ENCODE measurements at places on chromosomes 5 and 9.

- no peak overlapping the region for H3K27ac ChIP-seq
- H3K4me1 ChIP-seq: peaks cover 14% of the 10 kb centered on the region
- DNase-seq: no peak
- no peaks in the 10 kb centered on the region for H3K27me3 ChIP-seq
- no peaks in the 10 kb centered on the region for H3K36me3 ChIP-seq
These were observed 360.0 kb downstream of the BNC2 start for GRCh38 chr9:16510482-16510881.

- peaks cover 11% of the 10 kb centered on the region for H3K4me1 ChIP-seq
- no peak overlapping the region for H3K4me3 ChIP-seq
- H3K27me3 ChIP-seq: no peaks in the 10 kb centered on the region
- DNase-seq: no peak
- no peak overlapping the region for H3K27ac ChIP-seq
These were observed 11.0 kb downstream of the NELFB start for GRCh38 chr9:137266162-137266527.

GRCh38 chr9:121972501-121972981, 120.6 kb downstream of the TTLL11 start:
- no peaks in the 10 kb centered on the region for H3K36me3 ChIP-seq
- H3K4me3 ChIP-seq: no peak overlapping the region
- H3K4me1 ChIP-seq: no peaks in the 10 kb centered on the region
- H3K27me3 ChIP-seq: no peaks in the 10 kb centered on the region
- H3K27ac ChIP-seq: no peak overlapping the region

DNA sequence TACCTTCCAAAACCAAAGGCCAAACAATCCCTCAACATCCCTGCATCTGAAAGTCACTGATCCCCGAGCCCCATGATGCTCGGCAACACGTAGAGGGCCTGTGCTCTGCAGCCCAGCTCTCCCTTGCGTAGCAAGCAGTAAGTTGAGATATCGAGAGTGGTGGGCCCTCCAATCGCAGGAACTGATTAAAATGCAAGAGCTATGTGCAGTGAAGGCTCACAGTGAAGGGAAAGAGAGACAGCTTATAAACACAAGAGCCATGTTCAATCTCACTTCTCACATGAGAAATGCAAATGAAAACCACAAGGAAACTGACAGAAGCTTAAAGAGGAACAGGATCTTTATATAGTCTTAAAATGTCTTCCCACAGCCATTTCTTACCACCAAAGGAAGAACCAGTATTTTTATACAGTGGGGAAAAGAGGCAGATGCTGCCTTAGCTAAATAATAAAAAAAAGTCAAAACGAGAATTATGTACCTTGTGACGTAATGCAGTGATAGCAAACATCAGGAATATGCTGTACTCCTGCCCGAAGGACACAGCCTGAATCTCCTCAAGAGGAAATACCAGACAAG, 24.6 kb downstream of the TTF1 start:
- H3K27me3 ChIP-seq: no peaks in the 10 kb centered on the region
- no peaks in the 10 kb centered on the region for H3K4me1 ChIP-seq
- DNase-seq: no peak
- H3K4me3 ChIP-seq: no peak overlapping the region

- H3K36me3 ChIP-seq: no peaks in the 10 kb centered on the region
- no peaks in the 10 kb centered on the region for H3K4me1 ChIP-seq
- H3K4me3 ChIP-seq: no peak overlapping the region
These were observed 44.3 kb upstream of the GPR151 start for GRCh38 chr5:146560205-146560812.

DNA sequence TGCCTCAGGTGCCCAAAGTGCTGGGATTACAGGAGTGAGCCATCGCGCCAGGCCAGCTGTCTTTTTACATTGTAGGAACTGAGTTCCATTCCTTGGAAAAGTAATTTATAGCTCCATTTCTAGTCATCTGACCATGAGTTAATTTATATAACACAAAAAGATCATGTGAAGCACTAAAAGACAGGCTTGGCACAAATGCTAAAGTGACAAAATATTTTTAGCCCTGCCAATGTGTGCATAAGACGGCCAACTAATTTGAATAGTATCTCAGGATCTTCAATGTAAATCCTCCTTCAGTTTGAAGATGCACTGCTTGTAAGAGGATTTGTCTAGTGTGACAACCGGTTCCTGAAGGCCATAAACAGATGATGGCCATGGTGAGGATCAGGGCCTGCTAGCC, 49.1 kb downstream of the MTMR12 start:
- no peak overlapping the region for H3K27ac ChIP-seq
- H3K27me3 ChIP-seq: no peaks in the 10 kb centered on the region
- H3K4me1 ChIP-seq: peaks cover 2% of the 10 kb centered on the region
- no peak overlapping the region for H3K4me3 ChIP-seq

- H3K4me1 ChIP-seq: peaks cover 17% of the 10 kb centered on the region
- H3K36me3 ChIP-seq: no peaks in the 10 kb centered on the region
- no peak overlapping the region for H3K27ac ChIP-seq
- H3K4me3 ChIP-seq: no peak overlapping the region
These were observed 49.2 kb upstream of the ERCC6L2 start for GRCh38 chr9:95826183-95826838.

GRCh38 chr5:76849419-76850291, at the start of gene S100Z:
TSS of gene S100Z (plus strand) at chr5:76850014. CDS start at chr5:76875360, 25,346 bp downstream.
- no peak within 1 kb of the TSS for H3K27ac ChIP-seq
- H3K36me3 ChIP-seq: no peaks in the 10 kb centered on the region
- no peaks in the 10 kb centered on the region for H3K27me3 ChIP-seq
- no peaks in the 10 kb centered on the region for H3K4me1 ChIP-seq
- no peak for DNase-seq

DNA sequence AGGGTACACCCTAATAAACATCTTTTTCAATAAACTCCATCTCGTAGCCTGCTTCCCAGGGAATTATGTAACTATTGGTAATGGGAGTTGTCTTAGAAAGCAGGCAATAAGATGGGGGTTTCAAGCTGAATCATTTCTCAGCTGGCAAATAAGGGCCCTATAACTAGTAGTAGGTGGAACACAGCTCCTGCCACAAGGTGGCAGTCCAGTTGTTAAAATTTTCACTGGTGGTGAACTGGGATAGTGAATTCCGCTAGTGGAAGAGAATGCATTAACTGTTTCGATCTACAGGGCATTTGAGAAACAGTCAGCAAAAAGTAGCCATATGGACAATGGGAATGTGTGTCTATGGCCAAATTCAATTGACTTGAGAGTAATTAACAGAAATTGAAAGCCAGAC, 27.7 kb downstream of the PCDHB15 start:
- no peaks in the 10 kb centered on the region for H3K36me3 ChIP-seq
- no peak overlapping the region for H3K4me3 ChIP-seq
- H3K27ac ChIP-seq: no peak overlapping the region
- no peaks in the 10 kb centered on the region for H3K4me1 ChIP-seq
- DNase-seq: no peak

DNA sequence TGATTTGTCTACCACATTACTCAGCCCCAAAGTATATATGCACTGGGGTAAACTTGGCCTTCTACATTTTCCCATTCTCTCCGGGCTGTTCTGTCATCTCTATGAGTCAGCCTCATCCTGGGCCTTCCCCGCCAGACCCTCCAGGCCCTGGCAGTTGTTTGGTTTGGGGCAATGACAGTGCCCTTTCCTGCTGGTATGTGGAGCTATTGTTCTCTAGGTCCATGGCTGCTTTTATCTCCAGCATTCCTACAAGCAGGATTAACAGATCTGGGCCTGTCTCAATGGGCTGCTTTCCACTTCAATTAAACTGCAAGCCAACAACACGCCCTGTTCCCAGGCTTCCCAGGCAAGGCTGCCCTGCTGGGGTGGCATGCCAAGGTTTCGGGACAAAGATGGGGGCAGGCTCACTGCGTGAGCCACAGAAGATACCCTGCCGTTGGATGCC, 136.4 kb downstream of the SLIT3 start:
- no peak for DNase-seq
- no peak overlapping the region for H3K4me3 ChIP-seq
- H3K27ac ChIP-seq: no peak overlapping the region
- H3K4me1 ChIP-seq: peaks cover 6% of the 10 kb centered on the region
- H3K36me3 ChIP-seq: no peaks in the 10 kb centered on the region

DNA sequence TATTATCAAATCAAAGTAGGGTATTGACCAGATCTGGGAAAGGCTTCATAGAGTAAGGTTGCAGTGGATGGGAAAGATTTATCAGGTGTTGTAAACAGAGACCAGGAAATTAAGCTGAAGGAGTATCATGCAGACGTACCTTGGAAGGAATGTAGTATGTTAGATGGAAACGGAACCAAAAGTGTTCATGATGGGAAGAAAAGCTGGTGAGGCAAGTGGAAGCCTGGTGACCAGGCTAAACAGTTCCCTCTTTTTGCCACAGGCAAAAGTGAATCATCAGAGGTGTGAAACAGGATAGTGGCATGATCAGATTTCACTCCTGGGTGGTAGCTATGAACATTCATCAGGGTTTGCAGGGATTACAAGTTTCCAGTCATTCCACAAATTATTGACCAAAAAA, 780.1 kb upstream of the DMAC1 start:
- no peak overlapping the region for H3K4me3 ChIP-seq
- H3K27ac ChIP-seq: no peak overlapping the region
- no peaks in the 10 kb centered on the region for H3K36me3 ChIP-seq
- H3K4me1 ChIP-seq: no peaks in the 10 kb centered on the region

- H3K27me3 ChIP-seq: no peaks in the 10 kb centered on the region
- no peak overlapping the region for H3K27ac ChIP-seq
- DNase-seq: no peak
- H3K4me1 ChIP-seq: no peaks in the 10 kb centered on the region
- H3K36me3 ChIP-seq: no peaks in the 10 kb centered on the region
- no peak overlapping the region for H3K4me3 ChIP-seq
These were observed 21.0 kb downstream of the ISL1 start for GRCh38 chr5:51404255-51404654.

GRCh38 chr5:146073239-146073900, 32.0 kb downstream of the PLAC8L1 start:
- H3K4me1 ChIP-seq: no peaks in the 10 kb centered on the region
- no peak overlapping the region for H3K4me3 ChIP-seq
- H3K27me3 ChIP-seq: peaks cover 2% of the 10 kb centered on the region
- no peak for DNase-seq
- no peaks in the 10 kb centered on the region for H3K36me3 ChIP-seq

DNA sequence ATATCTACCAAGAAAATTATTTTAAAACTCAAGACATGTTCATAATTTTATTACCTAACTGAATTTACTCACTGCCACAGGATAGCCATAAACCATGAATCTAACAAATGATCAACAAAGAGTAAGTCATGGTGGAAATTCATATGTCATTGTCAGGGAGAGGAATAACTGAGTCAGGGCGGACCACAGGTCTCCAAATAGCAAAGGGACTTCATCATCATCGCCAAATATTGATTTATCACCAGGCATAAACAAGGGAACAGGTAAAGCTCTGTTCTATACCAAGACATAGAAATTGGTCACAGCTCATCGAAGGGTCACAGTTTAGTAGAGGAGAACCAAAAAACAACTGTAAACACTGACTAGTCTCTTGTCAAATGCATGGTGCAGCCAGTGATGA, 94.8 kb downstream of the CTNND2 start:
- H3K36me3 ChIP-seq: no peaks in the 10 kb centered on the region
- no peak overlapping the region for H3K4me3 ChIP-seq
- no peak for DNase-seq
- H3K27ac ChIP-seq: no peak overlapping the region
- no peaks in the 10 kb centered on the region for H3K4me1 ChIP-seq

GRCh38 chr9:88106492-88106891, 31.8 kb downstream of the SPATA31C2 start:
- no peaks in the 10 kb centered on the region for H3K4me1 ChIP-seq
- no peak overlapping the region for H3K27ac ChIP-seq
- H3K4me3 ChIP-seq: no peak overlapping the region

DNA sequence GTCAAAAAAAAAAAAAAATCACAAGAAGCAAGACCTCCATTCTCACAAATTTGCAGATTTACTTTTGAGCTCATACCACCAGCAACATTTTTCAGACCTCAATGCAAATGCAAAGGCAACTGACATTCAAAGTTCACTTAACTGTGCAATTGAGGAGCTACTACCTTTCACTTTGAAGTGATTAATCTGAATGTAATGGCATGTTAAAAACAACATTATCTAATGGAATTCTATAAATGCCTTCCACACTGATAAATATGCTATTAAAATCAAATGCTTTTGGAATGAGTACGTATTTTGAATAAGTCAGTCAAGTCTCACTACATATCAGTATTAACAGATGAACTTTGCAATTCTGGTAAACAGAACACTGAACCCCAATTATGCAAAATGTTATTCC, 32.3 kb downstream of the UBQLN1 start:
- no peaks in the 10 kb centered on the region for H3K4me1 ChIP-seq
- DNase-seq: no peak
- H3K27ac ChIP-seq: no peak overlapping the region
- H3K27me3 ChIP-seq: no peaks in the 10 kb centered on the region
- peaks cover 8% of the 10 kb centered on the region for H3K36me3 ChIP-seq
- no peak overlapping the region for H3K4me3 ChIP-seq

- peaks cover 7% of the 10 kb centered on the region for H3K36me3 ChIP-seq
- no peaks in the 10 kb centered on the region for H3K27me3 ChIP-seq
- H3K27ac ChIP-seq: no peak overlapping the region
- H3K4me3 ChIP-seq: no peak overlapping the region
These were observed 18.7 kb upstream of the ROPN1L start for GRCh38 chr5:10423022-10423421.

GRCh38 chr5:161988077-161988476, 79.5 kb upstream of the GABRG2 start:
- no peak overlapping the region for H3K4me3 ChIP-seq
- no peaks in the 10 kb centered on the region for H3K4me1 ChIP-seq
- no peak overlapping the region for H3K27ac ChIP-seq
- H3K27me3 ChIP-seq: no peaks in the 10 kb centered on the region
- no peaks in the 10 kb centered on the region for H3K36me3 ChIP-seq

GRCh38 chr5:172647352-172648012, 6.4 kb downstream of the NEURL1B start:
- no peak overlapping the region for H3K27ac ChIP-seq
- H3K4me3 ChIP-seq: no peak overlapping the region
- no peak for DNase-seq

DNA sequence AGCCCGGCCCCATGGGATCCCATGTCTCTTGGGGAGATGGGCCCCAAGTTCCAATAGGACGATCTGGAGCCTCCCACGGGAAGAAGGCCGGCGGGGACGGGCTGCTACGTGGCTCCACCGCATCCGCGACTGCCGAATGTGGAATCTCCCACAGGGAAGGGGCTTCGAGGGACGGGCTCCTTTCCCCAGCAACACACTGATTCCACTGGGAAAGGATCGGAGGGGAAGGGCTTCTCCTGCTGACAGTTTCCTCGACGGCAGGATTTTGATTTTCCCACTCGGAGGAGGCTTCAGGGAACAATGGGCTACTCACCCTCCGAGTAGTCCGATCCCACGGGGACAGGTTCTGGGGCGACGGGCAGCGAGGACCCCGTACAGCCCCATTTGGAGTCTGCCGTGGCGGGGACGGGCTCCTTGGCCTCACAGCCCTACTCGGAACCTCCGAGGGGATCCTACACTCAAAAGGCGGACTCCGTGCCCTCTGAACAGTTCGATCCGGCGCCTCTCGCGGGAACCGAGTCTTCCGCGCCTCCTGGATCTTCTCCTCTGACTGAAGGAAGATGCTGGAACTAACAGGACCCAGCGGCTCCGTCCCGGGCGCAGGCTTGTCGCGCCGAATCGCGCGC, 1.3 kb downstream of the PROB1 start:
- no peaks in the 10 kb centered on the region for H3K36me3 ChIP-seq
- H3K4me1 ChIP-seq: peaks cover 8% of the 10 kb centered on the region
- H3K4me3 ChIP-seq: peak overlapping the region; percentile 51

- H3K4me3 ChIP-seq: no peak overlapping the region
- H3K27me3 ChIP-seq: no peaks in the 10 kb centered on the region
- H3K36me3 ChIP-seq: no peaks in the 10 kb centered on the region
These were observed 28.4 kb downstream of the RUSC2 start for GRCh38 chr9:35518225-35518821.

All from fibroblast of lung (primary cell).